ENCODE measurements at places on chromosomes 1 and 21. TPM values are rescaled to one million over a fixed set of nuclear protein-coding genes. Genes with fewer than 3 reads are reported as not detected.

The GPR52 gene
- total RNA-seq = 0.89 TPM

The TSPEAR gene
- total RNA-seq = not detected

The ANGPTL1 gene
- 2.1 TPM for total RNA-seq

The NES gene
- total RNA-seq = 32.2 TPM

The KCNC4 gene
- 10.9 TPM for total RNA-seq

The SLC25A44 gene
- 11.2 TPM for total RNA-seq

The CELA3B gene
- not detected for total RNA-seq

The IFNLR1 gene
- total RNA-seq = not detected

The PLCH2 gene
- 0.11 TPM for total RNA-seq

The CXADR gene
- total RNA-seq = 5.1 TPM

The ACTL8 gene
- 0.12 TPM for total RNA-seq

The FAM177B gene
- not detected for total RNA-seq

The NTRK1 gene
- not detected for total RNA-seq

The LMOD1 gene
- 19.4 TPM for total RNA-seq

The WDR64 gene
- not detected for total RNA-seq

The CHRNB2 gene
- total RNA-seq = under 0.01 TPM

The CCDC27 gene
- not detected for total RNA-seq

The KCNE2 gene
- not detected for total RNA-seq

The ADAM30 gene
- not detected for total RNA-seq

The GNAT2 gene
- 0.33 TPM for total RNA-seq

The HAO2 gene
- not detected for total RNA-seq

The SUSD4 gene
- 0.44 TPM for total RNA-seq

The PLPP3 gene
- total RNA-seq = 14.2 TPM

The SH2D5 gene
- 29.5 TPM for total RNA-seq

The ZFP69 gene
- 2.9 TPM for total RNA-seq

The ESRRG gene
- total RNA-seq = 0.12 TPM

The S100A8 gene
- not detected for total RNA-seq

The GBP5 gene
- total RNA-seq = not detected

The MORN1 gene
- 13.7 TPM for total RNA-seq

The CHD1L gene
- total RNA-seq = 36.4 TPM

The TPTE gene
- not detected for total RNA-seq

The MYOG gene
- not detected for total RNA-seq

The CDCA8 gene
- total RNA-seq = 27.9 TPM

The LRRC53 gene
- not detected for total RNA-seq

The ABCD3 gene
- total RNA-seq = 44.1 TPM

The TNNI3K gene
- not detected for total RNA-seq

The GBP6 gene
- total RNA-seq = 0.11 TPM

The RGS16 gene
- total RNA-seq = 0.22 TPM

The C1orf35 gene
- total RNA-seq = 14.3 TPM

The TLCD4 gene
- total RNA-seq = 0.75 TPM

The SLAMF9 gene
- total RNA-seq = not detected

The AJAP1 gene
- total RNA-seq = 0.11 TPM

The ADAMTS1 gene
- total RNA-seq = 170 TPM

The DMRTA2 gene
- 0.11 TPM for total RNA-seq

The MMP23B gene
- total RNA-seq = 4.7 TPM

The BLZF1 gene
- total RNA-seq = 44.6 TPM

The PHF13 gene
- 19.9 TPM for total RNA-seq
